ENCODE measurements at places on chromosomes 4 and X. TPM values are rescaled to one million over a fixed set of nuclear protein-coding genes. Genes with fewer than 3 reads are reported as not detected.

The UGT2B17 gene
- not detected for total RNA-seq

The CCNA2 gene
- 19.9 TPM for total RNA-seq

The CTAG2 gene
- not detected for total RNA-seq

The JAKMIP1 gene
- total RNA-seq = 0.70 TPM

The CD40LG gene
- 0.18 TPM for total RNA-seq

The ZNF732 gene
- total RNA-seq = 1.9 TPM

The MSANTD1 gene
- 0.99 TPM for total RNA-seq

The CENPVL1 gene
- 0.18 TPM for total RNA-seq

The SHISA3 gene
- total RNA-seq = 60.1 TPM

The DNAAF6 gene
- not detected for total RNA-seq

The ARSD gene
- total RNA-seq = 73.9 TPM

Measured in metanephros (tissue), 2 donors.